SK-N-SH (cell line): ENCODE measurements at places on chromosomes 1 and 21. TPM values are rescaled to one million over a fixed set of nuclear protein-coding genes. Genes with fewer than 3 reads are reported as not detected.

DNA sequence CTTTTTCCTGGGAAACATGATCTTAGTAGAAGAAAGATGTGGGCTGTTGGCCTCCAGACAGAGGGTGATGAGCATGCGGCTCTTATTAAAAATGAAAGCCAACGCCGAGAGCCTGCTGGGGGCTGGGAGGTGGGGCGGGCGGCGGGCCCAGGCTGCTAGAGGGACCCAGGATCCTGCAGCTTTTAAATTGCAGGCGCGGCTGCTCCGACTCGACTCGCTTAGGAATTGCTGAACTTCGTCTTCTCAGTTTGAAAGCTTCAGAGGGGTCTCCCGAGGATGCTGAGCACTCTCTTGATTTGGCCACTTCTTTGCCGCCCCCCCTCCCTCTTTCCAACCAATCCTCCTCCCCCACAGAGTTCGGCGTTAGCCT is 1.2 kb downstream of the AGPAT3 start:
- no peaks in the 10 kb centered on the region for H3K27me3 ChIP-seq
- peak; percentile 83 for DNase-seq
- peaks cover 16% of the 10 kb centered on the region for H3K36me3 ChIP-seq
- H3K4me3 ChIP-seq = peak overlapping the region; percentile 81
- peak overlapping the region; percentile 71 for H3K27ac ChIP-seq
- H3K4me1 ChIP-seq = 0 out of 2 replicates have a peak, but pooled peaks cover 8% of the 10 kb centered on the region

SMYD2 gene
- 23.1 and 30.4 TPM in 2 replicates for polyA plus RNA-seq

TPTE gene
- polyA plus RNA-seq = not detected in 2 replicates

GRCh38 chr1:35264035-35264434 is 4.5 kb upstream of the ZMYM4 start:
- no peak for DNase-seq
- no peaks in the 10 kb centered on the region for H3K36me3 ChIP-seq
- no peaks in the 10 kb centered on the region for H3K27me3 ChIP-seq
- no peak overlapping the region for H3K27ac ChIP-seq

GRCh38 chr1:192817246-192817645 is 8.4 kb downstream of the RGS2 start:
- H3K36me3 ChIP-seq = peaks cover 2% of the 10 kb centered on the region
- H3K27ac ChIP-seq = no peak overlapping the region
- H3K4me3 ChIP-seq = no peak overlapping the region
- H3K4me1 ChIP-seq = no peaks in the 10 kb centered on the region

- H3K36me3 ChIP-seq = no peaks in the 10 kb centered on the region
- H3K27me3 ChIP-seq = no peaks in the 10 kb centered on the region
- no peak overlapping the region for H3K4me3 ChIP-seq
Observed at GRCh38 chr1:12208271-12208670, 21.6 kb upstream of the VPS13D start.

NR0B2 gene
- not detected in 2 replicates for polyA plus RNA-seq

RIPK4 gene
- polyA plus RNA-seq = 7.0 and 11.0 TPM in 2 replicates

ITSN1 gene
- polyA plus RNA-seq = 27.8 and 31.3 TPM in 2 replicates

- no peak overlapping the region for H3K27ac ChIP-seq
- no peaks in the 10 kb centered on the region for H3K36me3 ChIP-seq
- no peak overlapping the region for H3K4me3 ChIP-seq
- DNase-seq = no peak
- peaks cover 32% of the 10 kb centered on the region; the same call in 1 of the 2 replicates for H3K27me3 ChIP-seq
Observed at GRCh38 chr1:205447457-205448341, 8.1 kb downstream of the BLACAT1 start.

- no peaks in the 10 kb centered on the region for H3K27me3 ChIP-seq
- H3K27ac ChIP-seq = no peak within 1 kb of the TSS
- DNase-seq = no peak
- H3K36me3 ChIP-seq = no peaks in the 10 kb centered on the region
- H3K4me1 ChIP-seq = no peaks in the 10 kb centered on the region
Observed at GRCh38 chr21:42366292-42367010, at the start of gene TFF1. Gene TFF1 (minus strand): TSS chr21:42366535. CDS start chr21:42366495, 40 bp downstream.

DNA sequence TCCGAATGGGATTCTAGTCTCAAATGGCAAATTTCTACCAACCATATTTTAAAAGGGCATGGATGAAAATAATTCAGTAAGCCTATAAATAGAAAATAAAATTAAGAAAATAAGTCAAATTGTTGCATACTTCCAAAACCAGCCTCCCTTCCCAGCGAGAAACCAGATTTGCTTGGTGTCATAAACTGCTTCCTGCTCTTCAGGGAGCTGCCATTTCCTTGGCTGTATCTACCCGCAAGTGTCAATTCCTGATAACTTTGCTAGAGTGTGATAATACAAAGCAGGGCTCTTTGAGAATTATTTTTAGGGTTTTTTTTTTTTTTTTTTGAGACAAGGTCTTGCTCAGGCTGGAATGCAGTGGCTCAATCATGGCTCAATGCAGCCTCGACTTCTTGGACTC is 62.3 kb downstream of the S1PR1 start:
- H3K36me3 ChIP-seq = no peaks in the 10 kb centered on the region
- DNase-seq = no peak
- H3K4me1 ChIP-seq = peaks cover 10% of the 10 kb centered on the region
- no peaks in the 10 kb centered on the region for H3K27me3 ChIP-seq
- no peak overlapping the region for H3K4me3 ChIP-seq

DNA sequence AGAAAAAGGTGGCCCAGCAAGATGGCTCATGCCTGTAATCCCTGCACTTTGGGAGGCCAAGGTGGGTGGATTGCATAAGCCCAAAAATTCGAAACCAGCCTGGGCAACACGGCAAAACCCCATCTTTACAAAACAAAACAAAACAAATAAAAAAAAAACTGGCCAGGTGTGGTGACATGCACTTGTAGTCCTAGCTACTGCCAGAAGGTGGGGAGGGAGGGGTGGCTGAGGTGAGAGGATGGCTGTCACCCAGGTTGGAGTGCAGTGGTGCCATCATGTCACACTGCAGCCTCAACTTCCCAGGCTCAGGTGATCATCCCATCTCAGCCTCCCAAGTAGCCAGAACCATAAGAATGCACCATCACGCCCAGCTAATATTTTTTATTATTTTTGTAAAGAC is 22.8 kb downstream of the RERE start:
- no peaks in the 10 kb centered on the region for H3K27me3 ChIP-seq
- H3K4me3 ChIP-seq = no peak overlapping the region
- no peak overlapping the region for H3K27ac ChIP-seq

DNA sequence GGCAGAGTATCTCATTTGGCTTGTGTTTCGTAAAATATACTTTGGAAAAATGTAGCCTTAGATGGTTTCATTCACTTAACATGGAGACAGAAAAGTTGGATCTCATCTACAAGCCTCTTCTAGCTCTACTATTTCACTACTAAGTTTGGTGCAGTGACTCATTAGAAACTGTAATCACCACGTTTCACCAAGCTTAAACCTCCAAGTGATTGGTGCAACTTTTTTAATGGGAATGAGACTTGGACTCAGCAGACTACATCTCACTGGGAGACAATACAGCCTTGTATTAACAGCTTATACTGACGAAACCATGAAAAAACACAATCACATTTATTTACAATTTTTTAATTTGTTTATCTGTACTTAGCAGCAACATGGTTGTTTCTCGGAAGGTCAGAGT is 29.9 kb upstream of the NRIP1 start:
- no peak overlapping the region for H3K27ac ChIP-seq
- H3K36me3 ChIP-seq = no peaks in the 10 kb centered on the region
- no peak overlapping the region for H3K4me3 ChIP-seq
- H3K4me1 ChIP-seq = no peaks in the 10 kb centered on the region
- no peak for DNase-seq

PDZK1 gene
- polyA plus RNA-seq = 0.16 and 0.24 TPM in 2 replicates

DNA sequence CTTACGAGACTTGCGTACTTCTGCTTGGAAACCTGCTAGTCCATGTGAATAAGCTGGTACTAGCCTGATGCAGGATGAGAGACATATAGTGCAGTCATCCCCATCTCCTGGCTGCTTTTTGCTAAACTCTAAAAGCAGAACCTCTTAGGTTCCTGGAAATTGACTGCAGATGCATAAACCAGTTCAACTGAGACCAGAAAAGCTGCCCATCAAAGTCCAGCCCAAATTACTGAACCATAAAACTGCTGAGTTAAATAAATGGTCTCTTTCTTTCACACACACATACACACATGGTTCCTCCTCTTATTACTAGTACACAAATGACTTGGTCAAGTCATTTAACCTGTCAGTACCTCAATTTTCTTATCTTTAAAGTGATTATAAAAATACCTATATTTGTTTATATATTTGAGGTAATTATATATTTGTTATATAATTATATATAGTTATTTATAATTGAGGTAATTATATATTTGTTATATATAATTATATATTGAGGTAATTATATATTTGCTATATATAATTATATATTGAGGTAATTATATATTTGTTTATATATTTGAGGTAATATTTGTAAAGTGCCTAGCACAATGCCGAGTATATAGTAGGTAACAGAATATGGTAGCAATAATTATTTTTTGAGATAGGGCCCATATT is 25.2 kb upstream of the RABGAP1L start:
- H3K36me3 ChIP-seq = no peaks in the 10 kb centered on the region
- no peaks in the 10 kb centered on the region for H3K4me1 ChIP-seq
- DNase-seq = no peak
- no peak overlapping the region for H3K27ac ChIP-seq
- H3K27me3 ChIP-seq = no peaks in the 10 kb centered on the region; the same call in 1 of the 2 replicates
- no peak overlapping the region for H3K4me3 ChIP-seq

- no peak overlapping the region for H3K4me3 ChIP-seq
- peaks cover 13% of the 10 kb centered on the region for H3K27me3 ChIP-seq
- DNase-seq = no peak
- no peak overlapping the region for H3K27ac ChIP-seq
- H3K4me1 ChIP-seq = no peaks in the 10 kb centered on the region
Observed at GRCh38 chr1:91836331-91837040, 49.5 kb downstream of the TGFBR3 start.

GRCh38 chr21:34834852-34835501 is 166.2 kb downstream of the CLIC6 start:
- no peak overlapping the region for H3K4me3 ChIP-seq
- no peaks in the 10 kb centered on the region for H3K27me3 ChIP-seq
- peaks cover 22% of the 10 kb centered on the region for H3K4me1 ChIP-seq
- no peak for DNase-seq

NPHS2 gene
- not detected in 2 replicates for polyA plus RNA-seq

LMOD1 gene
- 2.7 and 4.9 TPM in 2 replicates for polyA plus RNA-seq

PTGER3 gene
- polyA plus RNA-seq = 1.3 and 1.9 TPM in 2 replicates

KCNK1 gene
- polyA plus RNA-seq = 10.1 and 10.6 TPM in 2 replicates

DNA sequence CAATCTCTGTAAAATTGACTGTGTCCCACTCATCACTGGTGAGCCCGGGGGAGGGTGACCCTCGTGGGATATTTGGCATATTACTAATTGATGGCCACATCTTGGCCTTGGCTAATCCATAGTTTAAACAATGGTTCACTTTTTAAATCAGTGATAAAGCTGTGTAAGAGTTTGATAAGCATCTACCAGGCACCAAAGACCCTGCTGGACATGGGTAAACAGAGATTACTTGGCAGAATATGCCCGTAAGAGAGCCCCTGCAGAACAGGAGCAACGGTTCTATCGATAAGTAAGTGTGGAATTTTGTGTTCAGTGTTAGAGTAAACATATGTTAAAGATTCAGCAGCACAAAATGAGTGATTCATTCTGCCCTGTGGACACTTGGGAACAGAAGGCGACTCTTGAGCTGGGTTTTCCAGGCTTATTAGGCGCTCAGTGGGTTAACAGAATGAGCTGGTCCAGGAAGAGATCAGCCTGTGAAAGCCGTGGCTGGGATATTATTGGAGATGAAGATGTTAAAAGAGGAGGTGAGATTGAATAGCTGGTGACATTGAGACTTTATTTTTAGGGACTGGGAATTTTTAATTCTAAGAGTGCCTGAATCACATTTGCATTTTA is 55.9 kb downstream of the CNST start:
- H3K27me3 ChIP-seq = no peaks in the 10 kb centered on the region
- DNase-seq = peak; percentile 52
- H3K36me3 ChIP-seq = peaks cover 21% of the 10 kb centered on the region
- peaks cover 11% of the 10 kb centered on the region; the same call in 1 of the 2 replicates for H3K4me1 ChIP-seq
- no peak overlapping the region for H3K4me3 ChIP-seq
- peak overlapping the region; percentile 56; the same call in 1 of the 2 replicates for H3K27ac ChIP-seq

GRCh38 chr1:56686169-56686568 is 41.1 kb downstream of the PRKAA2 start:
- peaks cover 2% of the 10 kb centered on the region; the same call in 1 of the 2 replicates for H3K36me3 ChIP-seq
- H3K4me3 ChIP-seq = no peak overlapping the region
- H3K4me1 ChIP-seq = no peaks in the 10 kb centered on the region
- no peak for DNase-seq
- no peaks in the 10 kb centered on the region for H3K27me3 ChIP-seq

- no peak overlapping the region for H3K27ac ChIP-seq
- H3K4me1 ChIP-seq = peaks cover 20% of the 10 kb centered on the region; the same call in 1 of the 2 replicates
- peak overlapping the region; percentile 35; the same call in 1 of the 2 replicates for H3K4me3 ChIP-seq
- H3K36me3 ChIP-seq = no peaks in the 10 kb centered on the region
- H3K27me3 ChIP-seq = peaks cover 71% of the 10 kb centered on the region
Observed at GRCh38 chr1:50427818-50428779, 4.9 kb upstream of the DMRTA2 start.

GRCh38 chr1:98870959-98871903 is 133.4 kb downstream of the PLPPR5 start:
- DNase-seq = peak; percentile 11
- no peak overlapping the region for H3K27ac ChIP-seq
- H3K4me1 ChIP-seq = peaks cover 2% of the 10 kb centered on the region; the same call in 1 of the 2 replicates
- H3K4me3 ChIP-seq = no peak overlapping the region

TMEM54 gene
- polyA plus RNA-seq = 54.5 and 66.6 TPM in 2 replicates

TMEM269 gene
- polyA plus RNA-seq = 0.05 and 0.08 TPM in 2 replicates

RGSL1 gene
- polyA plus RNA-seq = not detected in 2 replicates

HMGCS2 gene
- not detected in 2 replicates for polyA plus RNA-seq

CA6 gene
- polyA plus RNA-seq = not detected in 2 replicates

FASLG gene
- not detected in 2 replicates for polyA plus RNA-seq

LCK gene
- not detected in 2 replicates for polyA plus RNA-seq

DNA sequence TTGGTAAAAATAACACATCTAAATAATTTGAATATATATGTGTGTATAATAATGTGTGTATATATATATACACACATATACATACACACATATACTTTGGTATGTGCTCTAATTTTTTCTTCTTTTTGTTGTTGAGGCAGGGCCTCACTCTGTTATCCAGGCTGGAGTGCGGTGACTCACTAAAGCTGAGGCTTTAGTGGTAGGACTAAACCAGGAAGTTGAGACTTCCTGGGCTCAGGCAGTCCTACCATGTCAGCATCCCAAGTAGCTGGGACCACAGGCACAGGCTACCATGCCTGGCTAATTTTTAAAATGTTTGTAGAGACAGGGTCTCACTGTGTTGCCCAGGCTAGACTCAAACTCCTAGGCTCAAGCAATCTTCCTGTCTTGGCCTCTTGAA is 46.7 kb upstream of the CXADR start:
- H3K27ac ChIP-seq = no peak overlapping the region
- no peak overlapping the region for H3K4me3 ChIP-seq
- no peak for DNase-seq
- H3K4me1 ChIP-seq = no peaks in the 10 kb centered on the region; the same call in 1 of the 2 replicates
